AG20443 (cell line): ENCODE measurements at places on chromosomes 3 and 15.

GRCh38 chr15:60744826-60745460 lies 266.0 kb upstream of the ICE2 start:
- DNase-seq = peak; percentile 43

GRCh38 chr3:143375698-143376097 lies 256.1 kb downstream of the CHST2 start:
- DNase-seq = no peak

GRCh38 chr15:33137101-33137500 lies 57.4 kb downstream of the FMN1 start:
- no peak for DNase-seq

GRCh38 chr3:134255404-134255803 lies 4.7 kb upstream of the RYK start:
- no peak for DNase-seq

DNA sequence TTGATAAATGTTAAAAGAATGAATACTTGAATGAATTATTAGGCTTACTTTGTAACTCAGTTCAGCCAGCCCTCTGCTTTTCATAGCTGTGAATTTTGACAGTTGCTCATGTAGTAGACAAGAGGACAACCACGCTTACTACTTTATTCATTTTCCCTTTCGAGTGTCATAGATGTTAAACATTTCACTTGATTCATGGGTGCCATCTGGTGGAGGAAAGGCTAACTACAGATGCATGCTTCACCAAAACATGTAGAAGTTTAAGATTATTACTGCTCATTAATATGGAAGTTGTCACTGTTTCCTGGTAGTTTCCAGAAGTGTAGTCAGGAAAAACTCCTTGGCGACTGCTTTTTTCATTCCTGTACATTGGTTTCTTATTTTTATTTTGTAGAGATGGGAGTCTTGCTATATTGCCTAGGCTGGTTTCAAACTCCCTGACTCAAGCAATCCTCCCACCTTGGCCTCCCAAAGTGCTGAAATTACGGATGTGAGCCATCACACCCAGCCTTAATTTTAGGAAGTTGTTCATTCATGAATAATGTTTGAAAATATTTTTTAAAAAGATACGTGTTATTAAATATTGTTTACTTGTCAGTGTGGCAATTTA lies 163.2 kb downstream of the B3GALNT1 start:
- peak; percentile 61 for DNase-seq

- peak; percentile 14 for DNase-seq
Measured at GRCh38 chr3:148604270-148605085, 93.2 kb upstream of the AGTR1 start.

- DNase-seq = no peak
Measured at GRCh38 chr15:53447053-53447574, 312.3 kb downstream of the WDR72 start.

GRCh38 chr3:130755666-130756065 lies 9.0 kb upstream of the PIK3R4 start:
- no peak for DNase-seq

DNA sequence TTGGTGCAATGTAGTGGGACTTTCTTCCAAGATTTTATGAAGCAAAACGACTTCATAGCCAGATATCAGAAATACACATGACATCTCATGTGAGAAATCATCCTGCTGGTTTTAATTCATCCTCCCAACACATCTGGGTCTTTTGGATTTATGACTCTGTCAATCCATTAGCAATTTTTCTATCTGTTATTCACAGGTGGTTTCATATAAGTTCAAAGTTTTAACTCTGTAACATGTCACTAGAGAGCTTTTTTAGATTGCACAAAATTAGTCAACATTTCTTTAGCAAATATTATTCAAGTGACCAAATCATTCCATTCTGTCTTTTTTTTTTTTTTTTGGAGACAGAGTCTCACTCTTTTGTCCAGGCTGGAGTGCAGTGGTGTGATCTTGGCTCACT lies 30.4 kb downstream of the SQOR start:
- DNase-seq = no peak

DNA sequence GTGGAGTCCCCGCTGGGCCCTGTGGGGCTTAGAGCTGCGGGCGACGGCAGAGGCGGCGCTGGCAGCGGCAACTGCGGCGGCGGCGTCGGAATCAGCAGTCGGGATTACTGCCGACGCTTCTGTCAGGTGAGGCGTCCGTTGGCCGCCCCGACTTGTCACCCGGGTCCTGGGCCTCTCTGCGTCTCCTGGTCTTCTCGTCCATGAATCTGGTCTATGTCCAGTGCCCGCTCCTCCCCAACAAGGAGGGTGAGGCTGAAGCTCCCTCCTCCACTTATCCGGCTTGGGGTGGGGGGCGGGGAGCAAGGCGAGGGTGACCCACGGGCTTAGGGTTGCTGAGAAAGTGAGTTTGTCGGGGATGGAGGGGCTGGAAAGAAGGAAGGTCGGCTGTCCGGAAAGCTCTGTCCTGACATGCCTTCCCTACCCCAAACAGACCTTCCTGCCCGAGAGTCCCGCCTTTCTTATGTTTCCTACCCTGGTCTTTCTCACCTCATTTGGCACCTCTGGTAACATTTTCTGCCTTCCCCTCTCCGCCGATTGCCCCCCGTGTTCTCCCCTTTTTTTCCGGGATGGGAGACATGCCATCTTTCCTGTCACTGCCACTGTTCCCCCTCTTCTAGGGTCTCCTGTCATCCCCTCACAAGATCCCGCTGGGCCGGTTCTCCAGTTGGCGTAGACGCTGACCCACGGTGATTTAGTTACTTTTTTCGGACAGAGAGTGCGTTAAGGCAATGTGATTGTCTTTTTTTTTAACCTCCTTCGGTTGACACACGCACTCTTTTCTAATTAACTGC lies 520 bp downstream of the ZNF654 start:
- peak; percentile 17 for DNase-seq

GRCh38 chr15:71532994-71533393 lies 277.4 kb upstream of the NR2E3 start:
- DNase-seq = peak; percentile 39

GRCh38 chr3:112856537-112856936 lies 9.9 kb upstream of the CD200R1L start:
- no peak for DNase-seq

- DNase-seq = peak; percentile 83
Measured at GRCh38 chr15:38563723-38564519, 693 bp downstream of the RASGRP1 start.

GRCh38 chr15:92050220-92050898 lies 196.9 kb downstream of the SLCO3A1 start:
- DNase-seq = no peak

- DNase-seq = no peak
Measured at GRCh38 chr3:69328103-69328962, 57.6 kb downstream of the FRMD4B start.

DNA sequence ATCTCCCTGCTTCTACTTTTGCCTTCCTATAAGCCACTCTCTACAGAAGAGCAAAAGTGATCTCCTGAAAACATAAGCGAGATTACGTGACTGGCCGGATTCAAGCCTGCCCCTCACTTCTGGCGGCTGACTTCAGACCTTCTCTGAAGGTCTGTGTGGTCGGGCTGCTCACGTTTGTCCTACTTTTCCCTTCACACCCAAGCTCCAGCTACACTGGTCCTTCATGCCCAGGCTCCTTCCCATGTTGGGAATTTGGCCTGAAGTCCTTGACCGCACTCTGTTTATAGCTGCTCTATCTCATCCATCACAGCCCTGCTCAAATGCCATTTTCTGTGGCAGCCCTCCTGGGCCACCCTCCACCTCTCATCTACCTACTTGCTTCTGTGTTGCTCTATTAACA lies 6.7 kb upstream of the PLA2G4E start:
- DNase-seq = no peak

DNA sequence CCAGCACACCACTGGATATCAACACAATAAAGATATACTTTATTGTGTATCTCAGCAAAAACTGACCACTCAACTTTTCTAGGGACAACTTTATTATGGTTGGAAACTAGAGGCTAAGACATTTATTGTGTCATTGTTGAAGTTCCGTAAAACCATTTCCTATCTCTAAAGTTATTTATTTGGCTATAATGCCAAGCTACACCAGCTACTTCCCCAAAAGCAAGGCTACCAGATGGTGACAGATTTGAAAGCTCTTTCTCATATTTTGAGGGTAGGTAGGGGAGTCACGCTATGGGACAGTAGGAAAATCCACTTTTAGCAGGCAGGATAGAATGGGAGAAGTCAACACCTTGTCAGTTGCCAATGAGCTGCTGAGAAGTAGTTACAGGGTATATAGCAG lies 834.6 kb upstream of the CFAP20DC start:
- DNase-seq = no peak

DNA sequence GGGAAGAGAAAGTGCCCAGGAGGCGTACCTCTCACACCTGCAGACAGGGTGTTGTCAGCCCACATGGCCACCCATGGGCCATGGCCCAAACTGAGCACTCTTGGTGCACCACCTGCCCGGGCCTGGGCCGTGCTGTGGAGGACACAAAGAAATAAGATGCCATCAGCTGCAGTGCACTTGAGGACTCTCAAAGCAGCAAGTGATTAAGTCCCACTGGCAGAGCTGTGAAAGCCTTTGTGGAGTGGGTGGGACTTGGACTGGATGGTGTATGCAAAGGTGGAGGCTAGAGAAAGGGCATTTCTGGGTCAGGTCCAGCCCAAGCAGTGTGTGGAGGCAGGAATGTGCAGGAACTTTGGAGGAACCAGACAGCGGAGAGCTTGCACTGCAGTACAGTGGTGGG lies 122.3 kb downstream of the MEGF11 start:
- no peak for DNase-seq

GRCh38 chr3:15634671-15635070 lies 33.1 kb downstream of the BTD start:
- no peak for DNase-seq

DNA sequence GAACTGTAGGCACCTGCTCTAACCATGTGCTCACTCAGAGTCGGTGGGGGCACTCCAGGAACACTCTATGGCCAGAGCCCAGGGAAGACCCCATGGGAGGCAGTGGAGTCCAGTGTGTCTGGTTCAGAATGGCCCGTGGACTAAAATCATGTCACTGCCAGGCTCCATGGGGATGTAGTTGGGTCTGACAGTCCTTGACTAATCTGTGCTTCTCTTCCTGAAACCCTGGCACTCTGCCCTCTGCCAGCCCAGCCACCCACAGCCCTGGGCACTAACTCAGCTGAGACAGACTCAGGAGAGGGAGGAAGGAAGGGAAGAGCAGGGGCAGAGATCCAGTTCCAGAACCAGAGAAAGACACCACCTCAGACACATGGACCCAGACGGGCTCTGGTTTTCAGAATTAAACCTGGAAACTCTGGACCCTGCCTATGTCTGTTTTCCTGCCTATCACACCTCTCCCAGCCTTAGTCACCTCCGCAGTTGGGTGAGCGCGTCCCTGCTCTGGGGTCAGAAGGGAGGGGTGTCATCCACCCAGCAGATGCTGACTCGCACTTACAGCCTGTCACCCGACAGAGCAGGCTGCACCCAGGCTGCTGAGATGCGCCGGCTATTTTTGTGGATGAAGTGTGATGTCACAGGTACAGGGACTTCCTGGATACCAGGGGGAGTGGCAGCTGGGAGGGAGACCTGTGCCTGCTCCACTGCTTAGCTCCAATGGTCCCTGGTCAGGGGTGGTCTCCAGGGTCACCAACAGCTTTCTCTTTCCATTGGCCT lies 56.8 kb upstream of the INSYN1 start:
- DNase-seq = peak; percentile 29

GRCh38 chr3:10305331-10305902 lies 12.7 kb upstream of the GHRL start:
- no peak for DNase-seq

DNA sequence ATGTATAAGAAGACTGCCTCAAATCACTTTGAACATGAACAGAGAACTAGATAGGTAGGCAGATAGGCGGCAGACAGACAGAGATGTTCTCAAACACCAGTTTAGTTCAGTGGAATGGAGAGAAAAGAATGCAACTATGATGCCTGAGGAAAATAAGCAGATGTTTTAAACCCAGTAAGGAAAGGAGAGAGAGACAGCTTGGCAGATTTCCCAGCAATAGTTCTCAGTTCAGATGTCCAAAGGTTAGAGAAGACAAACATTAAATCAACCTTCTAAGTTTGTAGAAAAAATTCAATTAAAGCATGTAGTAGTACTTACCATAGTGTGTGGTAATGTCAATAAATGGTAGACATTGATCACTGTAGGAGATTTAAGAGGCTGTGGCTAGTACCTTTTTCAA lies 209.6 kb upstream of the PFN2 start:
- DNase-seq = peak; percentile 32

GRCh38 chr3:45966371-45966791 lies 23.1 kb downstream of the CXCR6 start:
- no peak for DNase-seq

DNA sequence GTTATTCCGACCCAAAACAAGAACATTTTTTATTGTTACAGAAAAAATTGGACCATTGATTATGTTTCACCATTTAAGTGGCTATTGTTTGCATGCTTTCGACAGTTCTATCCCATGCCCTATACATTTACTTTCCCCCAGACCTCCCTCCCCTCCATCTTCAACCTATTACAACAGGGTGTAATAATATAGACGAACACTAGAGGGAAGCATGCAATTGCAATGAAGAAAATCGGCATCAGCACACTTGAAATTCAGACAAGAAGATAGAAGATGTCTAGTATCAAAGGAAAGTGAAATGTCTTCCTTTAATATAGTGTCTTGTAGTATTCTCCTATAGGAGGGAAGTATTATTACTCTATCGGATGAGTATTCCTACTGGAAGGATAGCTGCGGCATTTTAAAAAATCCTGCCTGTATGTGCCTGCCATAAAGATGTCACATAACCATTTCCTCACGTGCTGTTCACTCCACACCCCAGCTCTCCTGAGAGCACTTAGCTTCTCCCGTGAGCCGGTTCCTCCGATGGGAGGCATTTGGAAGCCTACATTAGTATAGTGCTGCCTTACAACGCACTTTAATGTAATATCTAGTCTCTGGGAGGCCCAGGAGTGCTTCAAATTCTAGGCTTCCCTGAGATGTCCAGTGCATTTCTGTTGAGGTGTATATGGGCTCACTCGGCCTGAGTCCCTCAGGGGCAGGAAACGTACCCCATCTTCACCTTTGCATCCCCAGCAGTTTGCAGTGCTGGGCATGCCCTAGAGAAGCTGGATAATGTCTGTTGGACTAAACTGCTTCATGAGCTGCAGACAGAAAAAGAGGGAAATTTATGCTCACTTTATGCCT lies 17.8 kb upstream of the ERICH6 start:
- DNase-seq = peak; percentile 59

DNA sequence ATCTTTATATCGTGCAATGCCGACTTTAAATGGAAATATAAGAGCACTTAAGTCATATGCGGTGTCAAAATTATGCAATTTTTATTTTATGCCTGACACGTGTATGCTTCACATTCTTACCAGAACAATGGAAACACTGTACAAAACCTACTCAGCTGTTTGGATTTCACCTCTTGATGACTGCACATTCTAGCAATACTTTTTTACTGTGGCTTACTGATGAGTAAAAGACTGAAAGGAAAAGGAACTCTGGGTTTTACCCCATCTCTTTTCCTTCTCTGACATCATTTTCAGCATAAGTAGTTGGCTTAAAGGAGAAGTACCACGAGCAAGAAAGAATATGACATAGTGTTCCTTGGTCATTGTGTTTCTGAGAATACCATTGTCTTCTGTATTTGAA lies 142.8 kb downstream of the POLR2M start:
- DNase-seq = no peak

DNA sequence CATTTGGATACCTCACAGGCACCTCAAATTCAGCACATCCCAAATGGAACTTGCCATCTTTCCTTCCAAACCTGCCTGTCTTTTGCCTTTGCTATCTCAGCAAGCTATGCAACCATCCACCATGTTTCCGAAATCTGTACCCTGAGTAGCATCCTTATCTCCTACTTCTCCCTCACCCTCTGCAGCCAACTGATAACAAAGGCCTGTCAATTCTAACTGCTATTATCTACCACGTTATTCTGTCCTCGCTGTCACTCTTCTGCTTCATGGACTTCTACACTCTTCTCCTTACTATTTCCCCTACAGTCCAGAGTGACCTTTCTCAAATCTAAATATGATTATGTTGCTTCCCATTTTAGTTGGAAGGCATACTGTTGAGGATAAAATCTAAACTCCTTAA lies 25.5 kb upstream of the TAFA4 start:
- DNase-seq = no peak
